ENCODE measurements at places on chromosomes 2 and 18. TPM values are rescaled to one million over a fixed set of nuclear protein-coding genes. Genes with fewer than 3 reads are reported as not detected.

Gene STARD6
- not detected for total RNA-seq

Gene UGT1A10
- total RNA-seq, result not detected

Gene MARCHF4
- 0.09 TPM for total RNA-seq

Gene ANKRD62
- not detected for total RNA-seq

Gene NLRC4
- not detected for total RNA-seq

Gene AGXT
- total RNA-seq, result not detected

Gene SATB2
- total RNA-seq, result 4.0 TPM

Gene SLC5A7
- total RNA-seq, result not detected

Gene PAIP2B
- 10.3 TPM for total RNA-seq

Gene SIGLEC15
- not detected for total RNA-seq

Gene KCNS3
- total RNA-seq, result 3.1 TPM

Gene HOXD9
- 1.1 TPM for total RNA-seq

Gene ALLC
- not detected for total RNA-seq

Gene GPD2
- total RNA-seq, result 19.0 TPM

Gene ARHGAP15
- 0.38 TPM for total RNA-seq

Gene TUBA4A
- total RNA-seq, result 1.1 TPM

Gene NUP35
- 22.6 TPM for total RNA-seq

Gene SERPINB13
- 0.27 TPM for total RNA-seq
